ENCODE measurements at places on chromosomes 12 and 14.

DNA sequence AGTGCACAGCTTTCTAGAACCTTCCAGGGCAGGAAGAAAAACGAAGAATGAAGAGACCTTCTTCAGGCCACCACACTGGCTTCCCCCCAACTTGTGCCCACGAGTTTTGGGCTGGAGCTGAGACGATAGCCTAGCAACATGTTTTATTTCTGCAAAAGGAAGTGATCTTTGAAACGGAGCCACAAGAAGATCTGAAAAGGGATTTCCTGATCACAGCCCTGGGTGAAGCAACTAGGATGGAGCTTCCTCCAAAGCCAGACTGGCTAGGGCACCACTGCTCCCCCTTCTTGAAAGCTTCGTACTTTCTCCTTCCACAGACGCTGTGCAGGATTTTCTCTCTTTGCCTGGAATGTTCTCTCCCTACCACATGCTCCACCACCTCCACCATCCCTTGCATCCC, 418.3 kb downstream of the MED13L start:
- DNase-seq, result no peak

DNA sequence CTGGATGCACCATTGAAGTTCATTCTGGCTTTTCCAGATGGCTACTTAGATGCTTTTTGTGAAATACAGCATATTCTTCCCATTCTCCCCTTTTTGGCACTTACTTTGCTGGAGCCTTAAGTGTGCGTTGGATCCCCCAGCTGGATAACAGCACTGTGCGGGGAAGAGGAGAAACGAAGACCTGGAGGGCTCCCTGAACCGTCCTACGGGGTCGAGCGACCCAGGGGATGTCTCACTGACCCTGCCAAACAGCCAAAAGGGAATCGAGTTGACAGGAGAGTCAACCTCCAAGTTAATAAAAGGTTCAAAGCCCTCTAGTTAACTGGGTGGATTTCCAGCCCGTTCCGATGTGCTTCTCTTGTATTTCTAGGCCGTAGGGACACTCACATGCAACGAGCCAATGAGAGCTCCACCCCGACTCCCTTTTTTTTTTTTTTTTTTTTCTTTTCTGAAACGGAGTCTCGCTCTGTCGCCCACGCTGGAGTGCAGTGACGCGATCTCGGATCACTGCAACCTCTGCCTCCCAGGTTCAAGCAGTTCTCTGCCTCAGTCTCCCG, 1.0 kb upstream of the CAMKK2 start:
- no peak for DNase-seq

- DNase-seq, result no peak
These were observed 55.1 kb downstream of the IFT81 start for GRCh38 chr12:110179291-110179690.

- DNase-seq, result no peak
These were observed 59.0 kb upstream of the STXBP6 start for GRCh38 chr14:25108959-25109358.

GRCh38 chr14:26286081-26286912, 311.5 kb downstream of the NOVA1 start:
- no peak for DNase-seq

DNA sequence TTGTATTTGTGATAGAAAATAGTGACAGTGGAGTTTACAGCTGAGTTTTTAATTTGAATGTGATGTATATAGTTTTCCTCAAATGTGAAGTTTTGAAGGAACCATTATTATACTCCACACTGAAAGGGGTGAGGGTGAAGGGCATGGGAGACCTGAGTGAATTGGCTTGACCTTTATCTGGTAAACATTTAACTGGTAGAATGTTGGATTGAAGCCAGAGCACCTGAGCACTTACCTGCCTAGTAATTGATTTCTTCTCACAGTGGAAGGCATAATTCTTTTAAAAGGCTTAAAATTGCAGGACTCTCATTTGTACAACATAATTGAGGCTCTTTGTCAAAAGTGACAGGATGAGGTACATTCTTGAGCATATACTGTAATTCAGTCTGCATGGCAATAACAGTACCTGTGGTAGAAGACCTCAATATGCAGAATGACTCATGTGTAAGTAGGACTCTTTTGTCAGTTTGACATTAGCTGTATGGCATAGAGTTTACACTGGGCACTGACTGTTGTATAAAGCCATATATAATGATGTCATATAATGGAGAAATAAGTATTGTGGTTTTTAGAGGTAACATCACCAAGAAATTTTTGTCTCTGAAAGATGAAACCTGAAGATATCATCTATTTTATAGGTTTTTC, 309.6 kb downstream of the TMTC2 start:
- DNase-seq, result no peak

GRCh38 chr12:47139000-47139681, 59.4 kb upstream of the AMIGO2 start:
- DNase-seq, result no peak

GRCh38 chr14:40859055-40859454, 747.6 kb upstream of the LRFN5 start:
- no peak for DNase-seq

GRCh38 chr14:59463787-59464485, 1.2 kb downstream of the GPR135 start:
- no peak for DNase-seq

DNA sequence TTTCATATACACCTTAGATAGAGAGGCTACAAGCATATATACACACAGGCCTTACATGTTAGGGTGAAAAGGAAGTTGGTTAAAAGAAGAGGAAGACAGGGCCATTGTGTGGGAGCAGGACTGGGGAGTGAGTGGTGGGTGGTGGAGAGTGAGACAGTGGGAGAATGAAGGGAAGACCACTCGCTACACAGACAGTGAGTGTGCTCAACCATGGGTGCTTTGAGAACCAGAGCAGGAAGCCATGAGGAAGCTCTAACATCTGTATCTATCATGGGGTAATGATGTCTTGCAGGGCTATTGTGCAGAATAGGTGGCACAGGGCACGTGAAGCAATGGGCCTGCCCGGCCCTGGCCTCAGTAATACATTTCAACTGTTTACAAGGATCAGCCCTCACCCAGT, 11.4 kb upstream of the KRT74 start:
- DNase-seq, result no peak

- no peak for DNase-seq
These were observed 60.9 kb upstream of the ARID2 start for GRCh38 chr12:45668641-45669040.

DNA sequence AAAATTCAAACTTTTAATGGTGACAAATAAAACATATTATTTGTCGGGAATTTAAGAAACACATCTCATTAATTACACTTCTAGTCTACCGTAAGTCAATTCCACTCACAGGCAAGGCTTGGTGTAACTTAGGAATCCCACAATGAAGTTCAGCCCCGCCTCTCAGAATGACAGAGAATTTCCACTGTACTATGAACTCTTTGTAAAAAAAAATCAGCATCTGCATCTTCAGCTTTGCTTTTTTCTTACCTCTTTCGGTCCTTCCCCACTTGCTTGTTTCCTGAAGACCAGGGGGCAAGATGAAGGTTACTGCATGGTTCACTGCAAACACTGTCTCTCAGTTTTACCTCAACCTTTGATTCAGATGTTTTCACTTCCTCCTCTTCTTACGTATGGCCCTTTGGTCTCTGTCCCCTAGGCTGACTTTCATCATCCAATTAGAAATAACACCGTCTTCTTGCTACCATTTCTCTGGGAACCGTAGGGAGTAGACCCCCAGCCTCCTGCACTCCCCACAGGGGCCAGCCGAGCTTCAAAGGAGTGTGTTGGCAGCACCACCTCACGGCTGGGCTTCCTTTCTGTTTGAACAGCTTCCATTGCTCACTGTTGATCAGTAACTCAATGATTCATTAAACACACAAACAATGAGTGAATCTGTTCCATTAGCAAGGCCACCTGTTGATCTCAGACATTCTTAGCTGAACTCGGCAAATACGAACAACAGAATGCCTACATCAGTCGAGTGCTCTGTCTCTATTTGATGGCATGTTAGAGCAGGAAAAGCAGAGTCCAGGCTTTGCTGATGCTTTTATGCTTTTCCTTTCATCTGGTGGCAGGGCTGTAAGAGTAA, 343.0 kb downstream of the BMP4 start:
- DNase-seq, result no peak

DNA sequence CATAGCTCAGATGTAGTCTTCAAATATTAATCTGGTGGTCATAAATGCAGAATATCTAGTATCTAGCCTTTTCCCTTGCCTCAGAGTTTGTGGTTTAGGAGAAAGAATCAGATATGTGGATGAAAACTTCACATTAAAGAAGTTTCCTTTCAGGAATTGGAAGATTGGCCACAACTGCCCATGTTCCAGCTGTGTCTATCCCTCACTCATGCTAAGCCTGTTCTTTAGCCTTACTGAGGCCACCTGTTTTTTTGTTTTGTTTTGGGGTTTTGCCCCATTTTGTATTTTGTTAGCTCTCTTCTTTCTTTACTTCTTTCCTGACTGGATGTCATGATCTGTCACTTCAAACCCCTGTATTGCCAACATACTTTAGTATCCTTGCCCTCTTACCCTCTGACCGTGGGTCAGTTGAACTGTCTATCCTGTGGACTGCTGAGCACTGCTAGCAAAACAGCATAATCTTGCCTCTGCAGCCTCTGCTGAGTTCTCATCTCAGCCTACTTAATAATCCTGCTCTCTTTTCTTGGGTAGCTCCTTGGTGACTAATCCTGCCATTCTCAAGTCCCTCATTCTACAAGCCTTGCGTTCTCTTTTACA, 22.0 kb upstream of the CCT2 start:
- no peak for DNase-seq

DNA sequence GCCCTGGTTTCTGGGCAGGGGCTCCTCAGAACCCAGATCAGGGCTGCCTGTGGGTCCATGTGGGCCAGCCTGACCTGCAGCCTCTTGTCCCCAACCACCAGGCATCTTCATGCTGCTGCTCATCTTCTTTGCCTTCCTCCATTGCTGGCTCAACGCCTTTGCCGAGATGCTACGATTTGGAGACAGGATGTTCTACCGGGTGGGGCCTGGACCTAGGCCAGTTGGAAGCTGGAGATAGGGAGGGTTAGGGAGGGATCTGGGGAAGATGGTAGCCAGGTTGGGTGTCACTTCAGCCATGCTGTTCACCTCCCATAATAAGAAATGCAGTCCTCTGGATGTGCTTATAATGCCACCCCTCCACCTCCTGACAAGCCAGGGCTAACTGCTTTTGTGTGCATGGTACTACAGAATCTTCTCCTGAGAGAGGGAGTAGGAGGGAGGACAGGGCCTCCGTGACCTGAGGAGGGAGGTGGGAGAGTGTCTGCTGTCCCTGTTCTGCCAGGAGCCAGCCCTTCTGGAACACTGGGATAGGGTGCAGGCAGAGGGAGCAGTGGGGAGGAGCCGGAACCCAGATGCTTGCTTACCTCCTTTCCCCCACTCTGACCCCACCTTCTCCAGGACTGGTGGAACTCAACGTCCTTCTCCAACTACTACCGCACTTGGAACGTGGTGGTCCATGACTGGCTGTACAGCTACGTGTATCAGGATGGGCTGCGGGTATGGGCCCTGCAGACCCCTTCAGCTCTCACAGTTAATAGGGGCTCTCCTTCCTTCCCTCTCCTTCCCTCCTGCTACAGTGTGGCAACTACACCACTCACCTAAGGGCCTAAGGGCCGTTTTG, 17.6 kb downstream of the SOAT2 start:
- no peak for DNase-seq

DNA sequence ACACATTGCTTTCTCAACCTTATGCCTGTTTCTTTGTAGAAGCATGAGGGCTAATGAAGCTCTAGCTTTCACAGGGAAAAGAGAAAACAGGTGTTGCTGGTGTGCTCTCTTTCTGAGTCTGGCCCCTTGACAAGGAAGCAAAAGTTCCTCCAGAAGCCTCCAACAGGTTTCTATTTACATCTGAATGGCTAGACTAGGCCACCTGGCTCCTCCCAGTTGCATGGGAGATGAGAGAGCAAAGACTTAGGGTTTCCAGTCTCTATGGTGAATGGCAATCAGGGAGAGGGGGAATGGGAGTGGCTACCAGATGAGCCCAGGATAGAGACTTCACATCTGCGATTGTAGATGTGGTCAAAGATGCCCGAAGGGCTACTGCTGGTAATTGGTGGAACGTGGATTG, 138.1 kb upstream of the PLXNC1 start:
- no peak for DNase-seq

DNA sequence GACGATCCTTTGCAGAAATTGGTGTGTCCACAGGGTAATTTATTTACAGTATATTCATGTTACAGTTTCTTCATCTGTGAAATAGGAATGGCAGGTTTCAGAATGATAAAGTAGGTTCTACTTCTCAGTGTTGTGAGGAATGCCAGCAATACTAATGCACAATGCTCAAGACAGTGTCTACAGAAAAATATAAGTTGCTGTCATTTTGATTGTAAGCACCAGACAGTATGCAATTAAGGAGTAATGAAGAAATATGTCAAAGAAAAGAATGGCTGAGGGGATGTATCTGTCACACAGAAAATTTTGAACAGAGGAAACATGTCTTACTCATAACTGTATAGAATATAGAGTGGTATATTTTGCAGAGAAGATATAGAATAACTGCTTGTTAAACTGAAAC, 525.4 kb downstream of the GALC start:
- DNase-seq, result no peak

GRCh38 chr14:57657487-57657886, 163.8 kb upstream of the CCDC198 start:
- DNase-seq, result no peak

DNA sequence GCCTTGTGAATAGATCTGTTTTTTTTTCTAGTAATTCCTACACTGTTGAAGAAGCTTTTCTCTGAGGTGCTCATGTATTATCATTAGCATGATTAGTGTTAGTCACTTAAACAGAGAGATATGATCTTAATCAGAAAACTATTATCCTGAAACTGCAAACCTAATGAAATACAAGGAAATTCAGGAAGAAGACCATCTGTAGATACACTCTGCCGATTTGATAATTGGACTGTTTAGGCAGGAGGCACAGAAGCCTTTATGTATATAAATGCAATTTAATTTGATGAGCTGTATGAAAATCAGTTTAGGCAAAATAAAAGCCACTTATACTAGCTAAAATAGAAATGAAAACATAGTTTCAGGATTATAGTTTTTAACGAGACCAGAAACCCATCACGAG, 23.3 kb downstream of the PDZRN4 start:
- DNase-seq, result no peak

DNA sequence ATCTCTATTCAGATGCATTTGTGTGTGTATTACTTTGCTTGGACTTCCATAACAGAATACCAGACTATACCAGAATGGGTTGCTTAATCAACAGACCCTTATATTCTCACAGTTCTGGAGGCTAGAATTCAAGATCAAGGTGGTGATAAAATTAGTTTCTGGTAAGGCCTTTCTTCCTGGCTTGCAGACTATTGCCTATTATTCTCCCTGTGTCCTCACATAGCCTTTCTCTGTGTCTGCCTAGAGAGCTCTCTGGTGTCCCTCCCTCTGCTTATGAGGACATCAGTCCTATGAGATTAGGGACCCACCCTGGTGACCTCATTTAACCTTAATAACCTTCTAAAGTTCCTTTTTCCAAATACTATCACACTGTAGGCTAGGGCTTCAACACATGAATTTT, 106.0 kb downstream of the FAR2 start:
- no peak for DNase-seq
